ENCODE measurements at places on chromosomes 5 and 9.

DNA sequence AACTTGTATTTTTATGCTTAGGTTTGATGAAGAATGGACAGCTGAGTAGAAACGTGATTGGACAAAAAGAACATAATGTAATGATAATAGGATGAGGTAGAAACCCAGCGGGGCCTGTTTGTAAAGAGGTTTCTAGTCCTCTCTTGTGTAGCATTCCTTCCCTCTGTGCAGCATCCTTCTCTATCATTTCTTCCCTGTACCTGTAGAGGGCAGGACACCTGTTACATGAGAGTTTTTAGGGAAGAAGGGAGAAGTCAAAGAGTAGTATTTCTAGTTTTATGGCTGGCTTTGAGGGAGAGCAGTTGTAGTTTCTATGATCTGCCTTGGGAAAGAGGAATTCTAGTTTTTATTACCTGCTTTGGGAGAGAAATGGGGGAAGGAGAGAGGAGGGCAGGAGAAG lies 162.1 kb upstream of the FST start:
- no peak for DNase-seq

GRCh38 chr5:80915716-80916115 lies 44.4 kb upstream of the RASGRF2 start:
- no peak for DNase-seq

DNA sequence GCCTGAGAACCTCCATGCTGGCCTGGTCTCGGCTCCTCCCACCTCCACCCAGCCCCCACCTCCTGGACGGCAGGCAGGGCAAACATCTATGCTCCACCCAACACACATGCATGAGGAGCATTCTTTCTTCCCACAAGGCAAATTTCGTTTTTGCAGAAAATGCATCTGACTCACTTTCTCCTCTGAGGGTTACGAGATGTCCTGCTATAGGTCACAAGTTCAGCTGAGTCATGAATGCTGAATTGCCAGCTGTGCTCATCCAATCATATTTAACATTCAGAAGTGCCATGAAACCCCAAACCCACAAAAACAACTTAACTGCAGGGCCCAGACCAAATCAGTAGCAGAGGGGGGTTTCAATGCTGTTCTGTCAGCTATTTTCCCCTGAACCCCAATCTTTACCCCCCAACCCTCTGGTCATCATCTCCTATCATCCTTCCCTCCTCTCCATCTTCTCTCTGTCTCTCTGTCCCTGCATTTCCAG lies 39.0 kb upstream of the OSMR start:
- DNase-seq, result no peak

DNA sequence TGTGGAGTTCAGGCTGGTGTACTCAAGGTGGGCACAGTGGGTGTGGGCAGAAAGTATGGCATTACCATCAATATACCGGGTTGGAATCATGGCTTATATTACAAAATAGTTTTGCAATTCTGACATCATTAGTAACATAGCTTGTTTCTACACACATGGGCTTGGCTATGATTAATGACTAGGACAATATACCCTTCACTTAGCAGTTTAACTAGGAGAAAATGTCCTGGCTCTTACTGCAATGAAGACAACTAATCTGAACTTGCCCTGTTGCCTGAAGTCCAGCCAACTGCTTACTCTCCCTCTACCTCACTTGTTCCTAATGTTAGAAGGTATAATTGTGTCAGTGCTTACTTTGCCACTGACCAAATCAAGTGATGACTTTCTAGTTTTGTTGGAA lies 612.5 kb downstream of the EFNA5 start:
- DNase-seq, result no peak

DNA sequence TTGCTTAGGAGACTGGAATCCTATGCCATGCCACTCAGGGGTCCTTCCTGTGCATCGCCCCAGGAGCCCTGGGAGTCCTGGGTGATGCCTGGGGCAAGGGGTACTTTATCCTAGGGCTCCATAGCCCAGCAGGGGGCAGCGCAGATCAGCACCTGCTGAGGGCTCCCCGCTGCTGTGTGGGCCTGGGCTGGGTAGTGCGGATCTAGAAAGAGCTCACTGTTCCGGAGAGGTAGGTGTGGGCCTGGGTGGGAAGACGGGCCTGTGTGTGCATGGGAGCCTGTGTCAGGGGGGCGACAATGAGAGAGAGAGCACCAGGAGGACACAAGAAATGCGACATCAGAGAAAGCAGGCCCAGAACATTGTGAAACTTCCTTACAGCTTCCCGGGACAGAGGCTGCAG lies 11.4 kb upstream of the DAB2IP start:
- DNase-seq, result no peak

GRCh38 chr9:134296301-134297082 lies 29.8 kb upstream of the RXRA start:
- no peak for DNase-seq

- DNase-seq, result no peak
These were observed 20.3 kb upstream of the OSMR start for GRCh38 chr5:38825494-38825893.

DNA sequence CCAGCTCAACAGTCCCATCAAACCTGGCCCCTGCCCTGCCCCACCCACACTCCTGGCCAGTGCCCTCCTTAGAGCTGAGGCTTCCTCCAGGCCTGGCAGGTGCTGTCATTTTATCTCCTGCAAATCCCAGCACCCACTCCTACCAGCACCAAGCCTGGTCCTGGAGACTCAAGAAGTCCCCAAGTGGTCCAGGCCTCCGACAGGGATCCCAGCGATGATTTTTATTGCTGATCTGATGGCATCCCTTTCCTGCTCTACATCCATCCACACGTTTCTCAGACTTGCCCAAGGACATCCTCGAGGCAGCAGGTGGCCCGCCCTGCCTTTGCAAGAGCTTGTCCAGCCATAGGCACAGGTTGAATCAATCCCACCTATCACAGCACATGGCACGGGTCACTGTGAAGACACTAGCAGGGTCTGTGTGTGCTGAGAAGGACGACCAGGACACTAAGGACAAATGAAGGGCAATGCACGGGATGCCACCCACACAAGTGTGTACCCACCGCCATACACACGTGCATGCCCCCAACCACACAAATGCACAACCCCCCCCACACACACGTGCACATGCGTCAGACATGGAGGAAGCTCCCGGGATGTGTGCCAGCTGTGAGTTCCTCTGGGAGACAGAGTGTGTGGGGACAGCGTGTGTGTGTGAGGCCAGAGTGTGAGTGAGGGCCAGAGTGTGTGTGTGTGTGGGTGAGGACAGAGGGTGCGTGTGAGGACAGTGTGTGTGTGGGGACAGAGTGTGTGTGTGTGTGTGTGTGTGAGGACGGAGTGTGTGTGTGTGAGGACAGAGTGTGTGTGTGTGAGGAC lies 62.4 kb upstream of the UBAC1 start:
- DNase-seq, result no peak

DNA sequence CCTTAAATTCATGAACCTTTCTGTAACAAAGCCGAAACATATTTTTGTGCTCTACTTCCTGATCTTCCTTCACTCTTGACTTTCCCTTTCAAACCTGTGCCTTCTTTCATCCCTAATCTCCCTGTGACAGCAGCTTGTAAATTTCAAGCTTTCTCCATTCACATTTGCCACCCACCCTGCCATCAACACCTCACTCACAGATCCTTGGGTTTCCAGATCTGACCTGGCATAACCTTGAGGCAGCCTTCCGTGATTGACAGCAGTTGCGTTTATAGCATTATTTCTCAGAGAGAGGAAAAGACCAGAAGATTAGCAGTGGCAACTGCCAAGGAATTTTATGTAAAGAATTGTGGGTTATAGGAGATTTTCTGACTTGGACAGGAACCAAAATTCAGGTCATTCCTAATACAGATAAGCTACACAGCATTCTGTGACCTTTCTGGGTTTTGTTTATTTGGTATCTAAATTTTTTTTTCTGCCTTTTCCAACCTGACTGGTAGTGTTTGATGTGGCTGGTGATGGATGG lies 260.0 kb downstream of the NR2F1-AS1 start:
- no peak for DNase-seq

DNA sequence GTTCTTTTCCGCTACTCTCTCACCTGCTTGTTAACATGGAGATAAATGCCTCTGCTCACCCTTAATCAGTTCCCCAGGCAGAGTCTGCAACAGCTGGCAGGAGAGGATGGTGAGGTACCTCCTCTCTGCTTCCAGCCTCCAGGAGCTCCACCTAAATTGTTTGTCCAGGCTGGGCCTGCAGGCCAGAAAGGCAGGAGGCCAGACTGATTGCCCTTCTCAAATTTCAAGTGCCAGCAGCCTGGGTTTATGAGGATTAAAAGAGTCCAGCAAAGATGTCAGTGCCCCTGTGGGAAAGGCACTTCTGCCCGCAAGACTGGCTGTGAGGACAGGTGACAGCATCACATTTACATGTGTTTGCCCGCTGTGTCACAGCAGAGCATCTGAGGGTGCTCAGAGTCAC lies 19.8 kb downstream of the CORO2A start:
- no peak for DNase-seq

GRCh38 chr9:15982182-15982581 lies 429.3 kb downstream of the CCDC171 start:
- DNase-seq, result no peak

DNA sequence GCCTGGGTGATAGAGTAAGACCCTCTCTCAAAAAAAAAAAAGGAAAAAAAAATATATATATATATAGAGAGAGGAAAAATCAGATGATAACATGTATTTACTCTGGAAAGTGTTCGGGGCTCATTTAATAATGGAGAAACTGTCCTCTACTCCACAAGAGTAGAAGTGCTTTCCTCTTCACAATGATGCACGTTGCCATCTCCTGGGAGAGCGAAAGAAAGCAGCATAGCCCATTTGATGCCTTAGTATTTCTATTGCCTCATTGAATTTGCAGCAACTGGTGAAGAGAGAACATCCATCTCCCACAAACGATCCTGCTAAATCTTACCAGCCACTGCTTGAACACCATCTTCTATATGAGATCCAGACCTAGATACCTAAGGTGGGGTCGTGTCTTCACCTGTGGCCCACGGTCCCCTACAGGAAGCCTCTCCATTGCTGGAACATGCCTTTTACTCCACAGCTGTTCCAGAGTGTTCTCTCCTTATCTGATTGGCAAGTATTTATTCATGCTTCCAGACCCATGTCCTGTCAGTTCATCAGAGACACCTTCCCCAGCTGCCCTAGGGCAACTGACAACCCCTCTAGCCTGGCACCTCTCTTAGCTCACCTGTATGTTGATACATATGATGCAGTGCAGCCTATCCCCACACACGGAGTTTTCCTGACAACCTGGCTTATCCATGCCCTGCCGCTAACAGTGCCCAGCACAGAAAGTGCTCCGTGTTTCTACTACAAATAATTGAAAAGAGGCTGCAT lies 115.3 kb downstream of the MARCHF11 start:
- DNase-seq, result no peak

GRCh38 chr9:17750269-17750668 lies 171.4 kb downstream of the SH3GL2 start:
- DNase-seq, result no peak

- DNase-seq, result no peak
These were observed 177.6 kb upstream of the PANK3 start for GRCh38 chr5:168756453-168757391.

- no peak for DNase-seq
These were observed 70.8 kb downstream of the PRELID2 start for GRCh38 chr5:145764325-145764724.

- DNase-seq, result no peak
These were observed 14.8 kb downstream of the ANXA1 start for GRCh38 chr9:73166468-73166867.

DNA sequence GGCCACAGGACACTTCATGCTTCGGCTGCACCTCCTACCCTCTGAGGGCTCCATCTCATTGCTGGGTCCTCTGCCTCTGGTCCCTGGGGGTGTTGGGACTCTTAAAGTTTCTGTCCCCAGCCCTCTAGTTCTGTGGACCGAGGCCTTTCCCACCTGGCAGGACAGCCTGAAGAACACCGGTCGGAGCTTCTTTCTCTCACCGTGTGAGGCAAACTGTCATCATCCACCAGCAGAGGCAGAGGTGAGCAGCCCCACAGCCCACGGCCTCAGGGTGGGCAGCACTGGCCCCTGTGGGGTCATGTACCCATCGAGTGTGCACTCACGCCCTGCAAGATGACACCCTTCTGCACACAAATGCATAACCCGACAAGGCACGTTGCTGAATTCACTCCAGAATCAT lies 49.9 kb downstream of the IRX2 start:
- DNase-seq, result no peak

DNA sequence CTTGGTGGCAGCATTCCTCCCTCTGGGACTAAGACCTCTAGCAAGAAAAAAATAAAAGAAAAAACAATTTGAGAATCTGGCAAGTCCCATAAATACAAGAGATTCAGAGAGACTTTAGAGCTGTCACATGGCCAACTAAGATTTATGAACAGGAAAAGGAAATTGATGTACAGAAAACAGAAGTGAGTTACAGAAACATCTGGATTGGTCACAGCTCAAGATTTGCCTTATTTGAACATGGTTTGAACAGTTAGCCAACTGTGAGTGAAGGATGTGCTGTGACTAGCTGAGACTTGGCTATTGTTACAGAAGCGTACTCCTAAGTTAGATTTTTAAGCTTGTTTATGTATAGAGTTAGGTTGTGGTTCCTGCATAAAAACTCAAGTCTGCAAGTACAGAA lies 340.2 kb downstream of the SLCO4C1 start:
- no peak for DNase-seq

GRCh38 chr5:173941758-173942401 lies 47.1 kb upstream of the C5orf47 start:
- no peak for DNase-seq

DNA sequence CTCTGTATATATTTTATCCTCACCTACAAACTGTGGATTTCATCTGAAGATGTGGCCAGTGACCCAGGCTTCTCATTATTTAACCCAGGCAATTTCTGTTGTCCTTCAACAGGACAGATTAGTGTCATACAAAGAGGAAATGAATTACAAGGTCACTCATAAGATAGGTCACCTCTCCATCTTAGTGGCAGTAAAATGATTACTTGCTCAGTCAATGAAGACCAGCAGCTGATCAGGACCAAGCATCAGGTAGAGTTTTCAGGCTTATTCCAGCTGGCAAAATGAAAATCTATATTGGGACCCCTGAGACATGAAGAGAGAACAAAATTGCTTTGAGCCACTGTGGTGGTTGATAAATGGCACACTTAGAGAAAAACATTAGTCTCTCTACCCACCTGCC lies 135.2 kb upstream of the PRDM9 start:
- no peak for DNase-seq

GRCh38 chr5:82664732-82665131 lies 386.6 kb upstream of the RPS23 start:
- no peak for DNase-seq
